ENCODE measurements at places on chromosomes 3 and 15. TPM values are rescaled to one million over a fixed set of nuclear protein-coding genes. Genes with fewer than 3 reads are reported as not detected.
A peak's percentile ranks its signal among the peaks of the same experiment; 100 is the strongest.

NAALADL2 gene
- not detected for total RNA-seq

IL12A gene
- 1.5 TPM for total RNA-seq

SETMAR gene
- 12.5 TPM for total RNA-seq

PTPRG gene
- total RNA-seq, result 1.7 TPM

HGD gene
- 0.44 TPM for total RNA-seq

CHST2 gene
- 12.3 TPM for total RNA-seq

CCR1 gene
- 2.6 TPM for total RNA-seq

- DNase-seq, result no peak
These were observed 15.7 kb downstream of the LIPC start for GRCh38 chr15:58447271-58448010.

- DNase-seq, result no peak
These were observed 28.5 kb downstream of the PTPRG start for GRCh38 chr3:61589856-61590255.

- DNase-seq, result no peak
These were observed 124.0 kb downstream of the ADAMTS9 start for GRCh38 chr3:64563751-64564150.

GRCh38 chr3:102727340-102727739 lies 292.5 kb downstream of the ZPLD1 start:
- DNase-seq, result no peak

GRCh38 chr3:37243820-37244748 lies 69.7 kb upstream of the LRRFIP2 start:
- DNase-seq, result peak; percentile 4

DNA sequence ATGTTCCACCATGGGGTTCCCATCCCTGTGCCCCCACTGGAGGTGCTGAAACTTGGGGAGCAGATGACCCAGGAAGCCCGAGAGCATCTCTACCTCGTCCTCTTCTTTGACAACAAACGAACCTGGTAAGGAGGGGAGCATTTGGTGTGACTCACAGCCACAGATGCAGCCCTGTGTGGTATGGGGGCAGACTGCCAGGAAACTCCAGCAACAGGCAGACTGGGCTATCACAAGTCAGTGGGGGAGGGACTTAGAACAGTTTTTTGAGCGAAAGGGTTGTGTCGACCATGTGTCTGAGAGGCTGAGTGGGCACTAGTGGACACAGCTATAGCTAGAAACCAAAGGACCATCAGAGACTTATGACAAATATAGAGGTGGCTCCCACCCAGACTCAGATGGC lies 3.4 kb upstream of the OGG1 start:
- DNase-seq, result no peak

GRCh38 chr3:58041826-58042324 lies 33.7 kb downstream of the FLNB start:
- DNase-seq, result no peak

DNA sequence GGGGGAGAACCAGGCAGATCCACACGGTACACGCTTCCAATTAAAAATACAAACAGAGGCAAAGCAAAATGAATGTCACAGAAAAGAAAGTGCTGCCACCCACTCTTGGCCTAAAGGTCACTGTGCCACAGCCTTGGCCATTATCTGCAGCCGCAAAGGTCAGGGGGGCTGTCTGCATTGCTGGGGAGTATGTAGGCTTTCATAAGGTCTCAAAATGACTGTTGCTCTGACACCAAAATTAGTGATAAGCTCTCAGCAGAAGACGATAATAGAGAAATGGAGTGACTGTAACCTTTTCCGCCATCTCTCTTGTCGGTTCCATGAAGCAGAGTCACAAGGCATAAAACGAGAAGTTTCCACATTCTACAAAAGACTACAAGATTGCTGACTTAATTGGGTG lies 374.2 kb upstream of the ICE2 start:
- DNase-seq, result no peak

- no peak for DNase-seq
These were observed 332.7 kb upstream of the THBS1 start for GRCh38 chr15:39248204-39248603.

GRCh38 chr15:91624353-91624968 lies 229.0 kb upstream of the SLCO3A1 start:
- no peak for DNase-seq

DNA sequence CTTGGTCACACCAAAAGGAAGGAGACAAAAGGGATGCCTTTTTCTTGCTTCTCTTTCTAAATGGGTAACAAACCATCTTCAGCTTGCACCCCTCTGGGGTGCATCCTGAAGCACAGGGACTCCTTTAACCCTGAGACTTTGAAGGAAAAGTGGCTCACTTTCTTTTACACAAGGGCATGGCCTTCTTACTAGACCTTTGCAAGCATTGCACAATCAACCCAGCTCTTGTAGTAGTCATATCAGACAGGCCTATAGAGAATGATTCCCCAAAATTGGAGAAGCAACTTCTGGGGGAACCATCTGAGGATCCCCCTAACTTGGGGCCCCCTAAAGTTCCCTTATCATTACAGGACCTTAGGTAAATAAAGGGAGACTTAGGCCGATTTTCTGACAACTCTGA lies 56.1 kb upstream of the GK5 start:
- DNase-seq, result no peak

DNA sequence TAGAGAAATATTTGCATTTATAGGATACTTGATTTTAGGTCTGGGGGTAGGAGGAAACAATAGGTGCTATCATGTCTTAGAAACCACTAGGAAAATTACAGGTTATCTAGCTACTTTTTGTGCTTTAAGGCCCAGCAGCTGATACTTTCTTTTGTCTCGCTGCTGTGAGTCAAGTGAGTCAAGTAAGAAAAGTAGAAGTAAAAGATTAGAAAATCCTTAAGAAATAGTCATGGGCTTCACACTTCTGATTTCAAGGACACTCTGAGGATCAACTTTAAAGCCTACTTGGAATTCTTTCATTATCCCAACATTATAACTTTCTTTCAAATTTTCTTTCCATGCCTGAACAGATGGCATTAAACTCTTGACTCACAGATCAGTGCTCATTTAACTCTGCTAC lies 95.2 kb upstream of the RBMS3 start:
- no peak for DNase-seq

DNA sequence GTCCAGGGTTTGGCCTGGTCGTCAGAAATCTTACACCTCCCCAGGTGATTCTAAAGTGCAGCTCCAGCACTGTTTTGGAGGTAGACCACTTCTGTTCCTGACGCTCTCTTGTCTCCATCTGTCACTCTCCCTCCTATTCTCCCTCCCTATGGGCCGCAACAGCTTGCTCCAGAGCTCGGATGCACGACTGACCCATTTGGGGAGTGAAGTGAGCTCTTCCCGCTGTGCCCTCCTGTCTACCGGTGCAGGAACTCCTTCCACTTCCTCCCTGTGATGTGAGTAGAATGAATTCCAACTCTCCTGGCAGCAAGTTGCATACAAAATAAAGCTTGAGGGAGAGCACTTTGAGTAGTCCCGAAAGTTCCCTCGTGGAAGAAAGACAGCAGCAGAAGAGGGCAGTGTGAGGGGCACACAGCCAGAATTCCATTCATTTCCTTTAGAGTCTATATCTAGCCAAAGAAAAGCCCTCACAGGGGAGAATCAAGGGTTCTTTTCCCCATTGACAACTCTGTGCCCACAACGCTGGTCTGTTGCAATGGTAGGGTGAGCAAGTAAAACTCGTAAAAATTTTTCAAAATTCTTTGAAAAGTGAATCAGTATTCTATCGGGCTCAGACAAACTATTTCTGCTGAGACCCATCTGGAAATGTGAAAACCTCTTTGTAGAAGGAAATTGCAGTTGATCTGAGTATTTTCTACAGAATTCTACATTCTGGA lies 39.9 kb upstream of the BDH1 start:
- DNase-seq, result no peak

GRCh38 chr3:186185194-186185787 lies 76.4 kb upstream of the ETV5 start:
- DNase-seq, result peak; percentile 63

DNA sequence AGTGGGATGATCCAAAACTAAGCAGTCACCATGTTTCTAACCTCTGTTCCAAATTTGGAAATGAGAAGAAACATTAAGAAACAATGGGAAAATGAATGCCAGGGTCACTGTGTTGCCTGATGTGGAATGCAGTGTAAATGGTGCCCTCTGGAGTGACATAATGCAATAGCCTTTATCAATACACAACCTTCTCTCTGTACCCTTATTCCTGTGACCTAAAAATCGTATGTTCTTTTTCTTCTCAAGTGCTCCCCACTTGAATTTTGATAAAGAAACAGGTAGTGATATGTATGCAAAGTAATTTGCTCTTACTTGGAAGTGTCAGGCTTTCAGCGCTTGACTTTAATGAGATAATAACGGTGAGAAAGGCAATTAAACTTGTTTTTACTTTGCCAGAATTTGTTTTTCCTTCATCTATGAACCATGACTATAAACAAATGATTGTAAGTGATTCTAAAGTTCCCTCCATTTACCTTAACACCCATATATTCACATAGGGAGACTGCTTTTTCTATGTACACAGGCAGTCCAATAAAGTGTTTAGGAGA lies 145.8 kb upstream of the THRB start:
- DNase-seq, result no peak

- no peak for DNase-seq
These were observed 105.7 kb downstream of the CORO2B start for GRCh38 chr15:68684476-68684875.

Data from naive thymus-derived CD4-positive, alpha-beta T cell (primary cell).